ENCODE measurements at places on chromosomes 5 and 9. TPM values are rescaled to one million over a fixed set of nuclear protein-coding genes. Genes with fewer than 3 reads are reported as not detected.

DNA sequence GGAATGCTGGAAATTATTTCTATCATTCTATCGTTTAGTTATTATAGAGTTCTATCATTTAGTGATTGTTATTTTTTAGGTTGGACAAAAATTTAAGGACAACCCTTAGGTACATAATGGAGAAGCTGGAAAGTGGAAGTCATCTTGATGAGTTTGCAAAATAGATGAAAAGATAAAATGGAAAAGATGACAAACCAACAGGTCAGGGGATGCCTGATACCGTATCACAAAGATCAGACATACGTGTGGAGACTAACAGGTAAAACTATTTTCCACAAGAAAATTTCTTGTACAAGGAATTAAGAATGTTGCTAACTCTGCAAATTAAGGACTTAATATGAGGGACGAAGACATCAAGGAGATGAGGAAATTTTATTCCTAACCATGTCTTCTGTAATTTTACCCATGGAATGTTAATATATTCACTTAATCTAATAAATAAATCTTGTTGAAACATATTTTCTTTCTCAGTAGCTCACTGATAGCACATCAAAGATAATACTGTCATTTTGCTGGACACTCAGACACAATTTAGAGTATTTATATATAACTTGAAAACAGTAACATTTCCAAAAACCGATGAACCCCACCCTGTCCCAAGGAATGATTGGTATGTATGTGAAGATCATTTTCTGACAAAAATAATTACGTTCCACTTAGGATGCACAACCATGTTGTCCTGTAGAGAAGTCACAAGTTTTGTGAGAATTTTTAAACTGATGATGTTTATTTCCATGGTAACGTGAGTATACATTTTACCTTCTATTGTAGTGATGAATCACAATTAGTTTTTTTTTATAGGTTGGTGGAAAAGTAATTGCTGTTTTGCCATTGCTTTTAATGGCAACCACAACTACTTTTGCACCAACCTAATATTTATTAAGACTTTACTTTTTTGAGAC lies 2.6 kb downstream of the LURAP1L start:
- DNase-seq, result no peak

DNA sequence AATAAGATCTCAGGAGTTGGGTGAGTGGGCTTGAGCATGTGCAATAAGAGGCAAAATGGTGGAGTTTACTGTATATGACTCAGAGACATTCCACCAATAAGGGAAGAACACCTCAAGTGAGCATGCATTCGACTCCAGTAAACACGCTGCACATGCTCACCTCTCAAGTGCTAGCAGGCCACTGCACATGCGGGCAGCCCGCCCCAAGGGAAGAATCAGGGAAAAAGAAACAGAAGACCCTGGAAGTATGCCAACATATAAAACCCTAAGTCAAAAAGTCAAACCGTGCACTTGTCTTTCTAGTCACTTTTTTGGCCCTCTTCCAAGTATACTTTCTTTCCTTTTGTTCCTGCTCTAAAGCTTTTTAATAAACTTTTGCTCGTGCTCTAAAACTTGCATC lies 245.3 kb upstream of the RASA1 start:
- DNase-seq, result no peak

DNA sequence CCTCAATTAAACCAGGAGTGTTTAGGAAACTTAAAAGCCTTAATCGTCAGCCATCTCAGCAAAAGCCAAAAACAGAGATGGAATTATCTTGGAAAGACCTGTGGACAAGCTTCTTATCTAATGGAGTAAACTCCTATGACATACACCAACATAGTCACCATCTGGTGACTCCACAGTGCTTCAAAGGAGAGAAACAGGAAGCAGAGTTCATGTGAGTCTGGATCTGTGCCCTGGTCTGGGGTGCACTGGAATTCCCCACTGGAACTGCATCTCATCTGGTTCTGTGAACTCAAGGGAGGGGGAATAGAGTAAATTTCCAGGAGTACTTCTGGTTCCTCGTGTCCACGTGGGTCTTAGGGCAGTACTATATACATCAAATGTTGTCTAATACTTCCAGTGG lies 36.3 kb upstream of the KCNN2 start:
- no peak for DNase-seq

DNA sequence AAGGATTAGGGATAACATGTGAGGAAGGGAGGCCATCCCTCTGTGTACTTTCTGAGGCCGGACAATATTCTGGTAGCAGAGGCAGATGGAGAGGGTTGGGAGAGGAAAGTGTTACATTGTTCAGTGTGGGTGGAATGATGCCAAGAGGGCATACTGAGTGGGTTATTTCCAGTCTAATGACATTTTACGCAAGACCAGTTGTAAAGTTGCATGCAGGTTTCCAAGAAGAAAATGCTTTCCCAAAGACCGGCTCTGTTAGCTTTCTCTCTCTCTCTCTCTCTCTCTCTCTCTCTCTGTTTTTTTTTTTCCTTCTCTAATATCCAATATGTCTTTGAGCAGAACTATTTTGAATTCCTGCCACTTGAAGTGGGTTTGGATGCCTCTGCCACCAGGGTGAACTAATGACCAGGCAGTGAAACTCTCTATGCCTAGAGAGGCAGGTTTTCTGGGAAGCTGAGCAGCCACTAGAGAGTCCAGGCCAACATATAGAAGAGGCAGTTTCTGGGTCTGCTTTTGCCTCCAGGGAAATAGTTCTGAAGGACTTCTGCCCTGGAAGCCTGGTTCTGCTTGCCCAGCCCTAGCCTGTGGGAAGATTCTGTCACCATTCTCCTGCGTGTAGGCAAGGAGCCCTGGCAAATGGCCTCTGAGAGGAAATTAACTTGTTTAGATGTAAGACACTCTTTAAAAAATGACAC lies 24.4 kb upstream of the ZNF366 start:
- DNase-seq, result no peak

GRCh38 chr9:75906531-75906930 lies 16.1 kb downstream of the PCSK5 start:
- DNase-seq, result no peak

DNA sequence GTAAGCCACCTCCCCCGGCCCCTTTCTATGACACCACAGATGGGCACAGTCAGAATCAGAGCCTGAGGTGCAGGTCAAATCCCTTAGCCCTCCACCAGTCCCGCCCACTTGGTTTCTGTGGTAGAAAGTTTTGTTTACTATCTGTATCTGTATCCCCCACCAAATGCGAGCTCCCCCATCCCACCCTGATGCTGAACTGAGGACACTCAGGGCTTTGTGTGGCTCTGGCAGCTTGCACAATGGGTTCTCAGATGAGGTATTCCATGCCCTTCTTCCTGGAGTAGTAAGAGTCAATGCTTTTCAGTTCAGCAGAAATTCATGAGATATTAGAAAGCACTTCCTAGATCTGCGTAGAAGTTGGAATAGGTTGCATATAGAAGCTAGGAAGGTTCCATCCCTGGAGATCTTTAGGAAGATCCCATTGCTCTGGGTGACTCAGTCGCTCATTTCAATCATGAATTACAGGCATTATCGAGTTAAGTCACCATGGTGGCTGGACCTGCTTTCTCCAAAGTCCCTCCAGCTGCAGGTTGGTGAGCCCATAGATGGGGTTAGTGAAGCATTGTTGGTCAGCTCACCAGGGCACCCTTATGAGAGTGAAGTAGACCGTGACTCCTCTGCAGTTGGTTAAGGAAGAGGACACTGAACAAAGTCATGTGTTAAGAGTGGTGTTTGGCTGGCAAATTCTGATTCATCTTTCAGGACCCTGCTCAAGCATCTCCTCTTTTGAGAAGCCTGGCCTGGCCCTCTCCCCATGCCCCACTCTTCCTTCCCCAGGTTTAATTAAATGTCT lies 10.6 kb upstream of the KCNIP1 start:
- DNase-seq, result no peak

- no peak for DNase-seq
Observed at GRCh38 chr5:81068635-81069034, 108.5 kb downstream of the RASGRF2 start.

DNA sequence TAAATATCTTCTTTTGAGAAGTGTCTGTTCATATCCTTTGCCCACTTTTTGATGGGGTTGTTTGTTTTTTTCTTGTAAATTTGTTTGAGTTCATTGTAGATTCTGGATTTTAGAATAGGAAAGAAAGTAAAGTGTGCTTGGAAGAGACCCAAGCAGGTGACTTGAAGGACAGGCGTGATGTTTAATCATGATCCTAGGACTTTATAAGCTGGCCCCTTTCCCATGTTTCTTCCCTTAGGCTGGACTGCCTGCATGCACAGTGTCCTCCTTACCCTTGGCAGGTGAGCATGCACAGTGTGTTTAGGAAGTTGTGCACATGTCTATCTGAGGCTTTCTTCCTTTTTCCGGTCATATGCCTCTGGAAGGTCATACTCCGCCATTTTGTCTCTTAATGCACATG lies 61.3 kb downstream of the ISOC1 start:
- DNase-seq, result no peak

DNA sequence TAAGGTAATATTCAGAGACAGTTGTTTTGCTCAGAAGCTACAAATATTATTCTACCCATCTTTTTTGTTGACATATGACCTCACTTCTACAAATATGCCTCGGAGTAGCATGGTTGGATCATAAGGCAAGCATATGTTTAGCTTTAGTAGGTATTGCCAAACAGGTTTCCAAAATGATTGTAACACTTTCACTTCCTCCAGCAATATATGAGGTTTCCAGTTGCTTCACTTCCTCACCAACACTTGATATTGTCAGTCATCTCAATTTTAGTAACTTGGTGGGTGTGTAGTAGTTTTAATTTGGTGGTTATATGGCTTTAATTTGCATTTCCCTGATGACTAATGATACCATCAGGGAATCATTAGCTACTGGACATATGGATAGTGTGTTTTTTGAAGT lies 46.7 kb downstream of the TNFSF8 start:
- DNase-seq, result no peak

DNA sequence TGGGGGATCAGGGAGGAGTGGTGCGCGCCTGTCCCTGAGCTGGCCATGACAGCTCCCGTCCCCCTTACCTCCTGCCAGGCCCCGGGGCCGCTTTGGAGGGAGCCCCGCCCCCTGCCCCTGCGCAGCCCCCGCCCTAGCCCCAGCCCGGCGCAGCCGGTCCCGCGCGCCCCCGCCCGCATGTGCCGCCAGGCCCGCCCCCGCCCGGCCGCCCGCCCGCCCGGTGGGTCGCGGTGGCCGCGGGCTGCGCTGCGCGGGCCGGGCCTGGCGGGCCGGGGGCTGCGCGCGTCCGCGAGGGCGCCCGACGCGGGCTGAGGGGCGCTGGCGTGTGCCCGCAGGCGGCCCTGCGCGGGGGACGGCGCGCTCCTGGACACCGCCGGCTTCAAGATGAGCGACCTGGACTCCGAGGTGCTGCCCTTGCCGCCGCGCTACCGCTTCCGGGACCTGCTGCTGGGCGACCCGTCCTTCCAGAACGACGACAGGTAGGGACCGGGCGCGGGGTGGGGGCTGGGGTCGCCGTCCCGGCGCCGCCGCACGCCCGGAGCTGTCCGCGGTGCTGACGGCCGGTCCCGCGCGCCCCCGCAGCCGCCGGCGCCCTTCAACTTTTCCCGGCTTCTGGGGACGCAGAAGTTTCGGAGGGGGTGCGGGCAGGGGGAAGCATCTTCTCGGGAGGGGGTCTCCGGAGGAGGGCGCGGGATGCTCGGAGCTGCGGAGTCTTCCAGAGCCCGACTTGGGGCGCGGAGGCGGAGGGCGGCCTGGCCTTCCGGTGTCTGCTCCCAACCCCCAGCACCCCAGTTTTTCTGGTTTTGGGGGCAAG lies 12.5 kb downstream of the KCNT1 start:
- DNase-seq, result no peak

GRCh38 chr5:100595152-100595811 lies 60.1 kb downstream of the FAM174A start:
- no peak for DNase-seq

- no peak for DNase-seq
Observed at GRCh38 chr5:68433526-68433922, 218.0 kb downstream of the PIK3R1 start.

- DNase-seq, result no peak
Observed at GRCh38 chr5:98827161-98827560, 53.7 kb downstream of the RGMB start.

- no peak for DNase-seq
Observed at GRCh38 chr9:8033794-8034193, 234.2 kb upstream of the DMAC1 start.

DNA sequence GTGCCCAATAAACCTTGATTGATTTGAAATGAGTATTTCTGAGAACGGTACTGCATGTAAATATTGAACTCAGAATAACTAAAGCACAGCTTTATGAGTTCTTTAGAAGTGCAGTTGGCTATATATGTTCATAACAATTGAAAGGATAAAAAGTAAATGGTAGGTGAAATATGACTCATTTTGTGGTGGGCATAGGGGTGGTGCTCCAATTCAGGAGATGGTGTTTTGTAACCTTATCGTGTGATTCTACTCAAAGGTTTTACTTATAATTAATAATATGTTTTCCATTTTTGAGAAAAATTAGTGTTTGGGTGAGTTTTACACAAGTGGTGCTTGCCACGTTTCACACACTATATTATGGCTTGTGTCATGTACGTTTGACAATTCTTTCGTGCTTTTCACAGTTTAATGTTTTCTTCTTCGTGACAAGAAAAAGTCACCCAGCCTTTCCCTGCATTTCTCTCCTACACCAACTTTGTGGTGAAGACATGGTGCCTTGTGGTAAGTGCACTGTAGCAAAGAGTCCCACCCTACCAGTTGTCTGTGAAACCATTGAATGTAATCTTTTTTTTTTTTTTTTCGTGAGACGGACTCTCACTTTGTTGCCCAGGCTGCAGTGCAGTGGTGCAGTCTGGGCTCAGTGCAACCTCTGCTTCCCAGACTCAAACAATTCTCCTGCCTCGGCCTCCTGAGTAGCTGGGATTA lies 492.5 kb upstream of the SGCD start:
- DNase-seq, result no peak

DNA sequence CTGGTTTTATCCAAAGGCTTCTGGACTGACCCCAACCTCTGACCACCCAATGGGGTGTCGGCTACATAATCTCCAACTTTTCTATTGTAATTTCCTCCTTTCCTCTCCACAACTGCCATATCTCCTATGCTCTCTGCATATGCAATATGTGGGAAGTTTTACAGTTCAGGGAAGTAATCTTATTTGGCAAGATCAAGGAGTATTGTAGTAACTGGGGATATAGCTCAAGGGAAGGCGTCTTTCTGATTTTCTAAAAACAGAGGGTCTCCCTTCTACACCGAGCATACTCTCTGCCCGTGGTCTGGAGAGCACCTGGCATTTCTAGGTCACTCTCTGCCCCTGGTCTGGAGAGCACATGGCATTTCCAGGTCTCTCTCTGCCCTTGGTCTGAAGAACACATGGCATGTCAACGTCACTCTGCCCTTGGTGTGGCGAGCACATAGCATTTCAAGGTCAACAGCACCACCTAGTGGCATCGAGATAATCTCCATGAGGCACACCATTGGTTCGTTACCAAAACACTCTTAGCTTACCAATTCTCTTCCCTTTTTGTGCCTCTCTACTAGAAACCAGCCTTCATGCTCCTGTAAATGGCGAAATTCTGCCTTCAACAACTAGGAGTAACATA lies 616.4 kb upstream of the NUDT12 start:
- no peak for DNase-seq

GRCh38 chr9:104836767-104837166 lies 72.8 kb downstream of the NIPSNAP3B start:
- no peak for DNase-seq

Gene LHX6
- 8.1 TPM for total RNA-seq

Gene PRDM9
- total RNA-seq, result not detected

Gene IL11RA
- total RNA-seq, result 30.7 TPM

Gene F2RL2
- not detected for total RNA-seq

Gene ADAMTS2
- 17.4 TPM for total RNA-seq

Gene LCP2
- total RNA-seq, result 25.5 TPM

Gene CYLC2
- not detected for total RNA-seq

Gene PDE8B
- total RNA-seq, result 5.9 TPM

Gene SMIM27
- total RNA-seq, result not detected

Gene ENC1
- total RNA-seq, result 7.1 TPM

Gene ANKRD18B
- total RNA-seq, result 5.9 TPM

Gene SLC34A3
- total RNA-seq, result not detected

Gene PDCD1LG2
- total RNA-seq, result 1.2 TPM

Gene IL5
- not detected for total RNA-seq
